Stimulated activated CD8-positive, alpha-beta memory T cell treated with anti-CD3 and anti-CD28 coated beads, Interleukin-12 subunit alpha, Interleukin-12 subunit beta, amount 100 ng/mL, for 4 hours (primary cell): ENCODE measurements at places on chromosomes 7 and 10.

DNA sequence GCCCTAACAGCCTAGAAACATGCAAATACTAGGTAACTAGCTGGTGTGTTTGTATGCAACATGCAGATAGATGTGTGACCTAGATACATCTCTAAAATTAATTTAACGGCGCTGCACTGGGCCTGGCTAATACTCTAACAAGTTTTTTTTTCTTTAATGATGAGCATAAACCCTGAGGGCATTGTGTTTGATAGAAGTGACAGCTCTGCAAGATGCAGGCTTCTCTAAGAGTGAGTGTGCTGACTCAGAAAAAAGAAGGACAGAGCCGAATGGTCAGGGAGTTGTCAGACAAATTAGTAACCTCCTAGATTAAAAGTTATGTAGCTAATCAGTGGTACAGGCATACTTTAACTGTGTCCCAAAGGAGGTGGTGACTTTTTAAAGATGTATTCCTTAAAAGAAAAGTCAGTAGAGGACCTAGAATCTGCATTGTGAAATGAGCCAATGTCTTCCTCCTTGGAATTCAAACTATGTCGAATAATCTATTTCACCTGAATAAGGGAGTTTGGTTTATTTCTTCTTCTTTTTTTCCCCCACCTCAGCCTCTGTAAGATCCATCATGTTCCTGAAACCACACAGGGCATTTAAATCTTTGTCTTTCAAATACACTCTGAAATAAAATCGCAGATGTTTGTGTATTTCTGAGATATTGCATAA is 315.1 kb downstream of the GFRA1 start:
- no peak for DNase-seq

- DNase-seq: no peak
These were observed 57.1 kb upstream of the IGFBP3 start for GRCh38 chr7:45978010-45978681.

- DNase-seq: no peak
These were observed 69.4 kb downstream of the CAMK1D start for GRCh38 chr10:12418725-12419261.

DNA sequence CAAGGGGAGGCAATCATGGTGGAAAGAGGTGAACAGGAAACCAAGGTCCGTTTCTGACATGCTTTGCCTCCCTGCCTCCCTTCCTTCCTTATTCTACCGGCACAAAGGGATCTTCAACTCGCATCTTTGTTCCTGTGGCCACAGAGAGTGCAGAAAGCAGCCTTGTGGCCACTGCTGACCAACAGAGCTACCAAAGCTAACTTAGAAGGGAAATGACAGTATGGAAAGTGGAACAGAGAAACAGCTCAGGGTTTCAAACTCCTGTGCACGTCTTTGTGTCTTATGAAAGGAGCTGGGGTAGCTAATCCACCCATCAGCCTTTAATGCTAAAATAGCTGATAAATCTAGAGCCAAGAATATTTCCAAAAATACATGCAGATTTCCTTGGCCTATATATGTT is 588.0 kb downstream of the SORCS1 start:
- DNase-seq: no peak

- no peak for DNase-seq
These were observed 106.8 kb upstream of the FGL2 start for GRCh38 chr7:77306231-77307067.

DNA sequence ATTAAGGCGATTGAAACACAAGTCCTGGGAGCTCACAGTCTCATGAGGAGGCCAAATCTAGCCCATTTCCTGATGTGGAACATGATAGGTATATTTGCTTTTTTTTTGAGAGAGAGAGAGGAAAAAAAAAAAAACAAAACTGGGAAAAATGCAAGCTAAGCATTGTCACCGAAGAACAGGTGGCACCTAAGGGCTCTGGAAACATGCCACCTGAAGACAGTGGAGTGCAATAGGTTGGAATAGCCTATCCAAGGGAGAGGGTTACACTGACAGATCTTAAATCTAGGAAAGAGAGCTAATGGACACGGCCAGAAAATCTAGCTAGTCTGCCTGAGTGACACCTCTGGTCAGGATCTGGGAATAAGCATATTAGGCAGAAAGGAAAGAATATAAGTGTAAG is 110.2 kb downstream of the SRI start:
- no peak for DNase-seq

GRCh38 chr7:95549818-95550529 is 46.3 kb downstream of the PDK4 start:
- DNase-seq: no peak

GRCh38 chr7:81159402-81159801 is 240.6 kb upstream of the SEMA3C start:
- no peak for DNase-seq

- no peak for DNase-seq
These were observed 503 bp downstream of the CROT start for GRCh38 chr7:87345962-87346371.

GRCh38 chr10:19620811-19621210 is 195.4 kb upstream of the PLXDC2 start:
- DNase-seq: no peak

GRCh38 chr10:14144451-14144850 is 186.3 kb downstream of the FRMD4A start:
- DNase-seq: no peak

GRCh38 chr10:79221110-79222051 is 125.9 kb upstream of the PPIF start:
- no peak for DNase-seq

DNA sequence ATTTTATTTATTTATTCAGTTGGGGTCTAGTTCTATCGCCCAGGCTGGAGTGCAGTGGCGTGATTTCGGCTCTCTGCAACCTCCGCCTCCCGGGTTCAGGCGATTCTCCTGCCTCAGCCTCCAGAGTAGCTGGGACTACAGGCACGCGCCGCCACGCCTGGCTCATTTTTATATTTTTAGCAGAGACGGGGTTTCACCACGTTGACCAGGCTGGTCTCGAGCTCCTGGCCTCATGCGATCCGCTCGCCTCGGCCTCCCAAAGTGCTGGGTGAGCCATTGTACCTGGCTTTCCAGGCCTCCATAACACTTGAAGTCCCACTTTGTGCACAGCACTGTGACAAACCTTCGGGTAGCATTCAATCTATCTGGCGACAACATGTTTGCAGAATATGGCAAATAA is 1.0 kb upstream of the DCLRE1C start:
- DNase-seq: no peak

DNA sequence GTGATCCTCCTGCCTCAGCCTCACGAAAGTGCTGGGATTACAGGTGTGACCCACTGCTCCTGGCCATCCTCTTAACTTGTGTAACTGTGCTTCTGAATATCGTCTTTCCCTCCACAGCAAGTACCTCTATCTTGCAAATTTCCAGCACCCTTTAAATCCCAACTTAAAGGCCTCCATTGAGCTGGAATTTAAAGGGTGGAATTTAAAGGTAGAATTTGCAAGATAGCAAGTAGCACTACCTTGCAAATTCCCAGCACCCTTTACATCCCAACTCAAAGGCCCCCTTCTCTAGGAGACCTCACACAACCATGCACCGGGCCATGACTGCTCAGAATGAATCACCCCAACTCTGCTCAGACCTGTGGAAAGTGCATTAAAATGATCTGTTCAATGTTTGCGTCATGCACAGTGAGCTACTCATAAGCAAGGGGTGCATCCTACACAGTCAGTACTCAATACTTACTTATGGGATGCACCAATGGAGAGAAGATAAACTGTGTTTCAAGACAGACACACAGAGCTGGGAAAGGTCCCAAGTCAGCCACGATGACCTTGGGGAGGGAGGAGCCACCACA is 17.8 kb upstream of the SDK1 start:
- no peak for DNase-seq

DNA sequence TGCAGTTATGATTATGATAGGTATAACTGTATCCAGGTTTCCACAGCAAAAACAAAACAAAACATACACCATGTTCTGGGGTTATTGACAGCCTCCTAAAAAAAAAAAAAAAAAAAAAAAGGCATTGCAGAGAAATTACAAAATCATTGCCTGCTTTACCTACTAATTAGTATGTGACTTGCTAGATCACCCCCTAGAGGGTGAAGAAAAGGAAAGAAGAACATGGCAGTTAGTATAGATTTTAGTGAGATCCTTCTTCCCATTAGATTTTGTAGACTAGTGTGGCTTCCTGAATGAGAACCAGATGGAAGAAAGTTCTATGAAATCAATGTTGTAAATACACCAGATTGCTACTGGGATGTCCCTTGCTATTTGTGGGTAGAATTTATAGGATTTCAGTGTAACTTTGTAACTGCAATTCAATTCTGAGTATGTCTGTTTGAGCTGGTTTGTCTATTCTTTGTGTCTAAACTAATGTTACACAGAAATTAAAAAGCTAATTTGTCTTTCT is 24.0 kb upstream of the AGBL3 start:
- no peak for DNase-seq

DNA sequence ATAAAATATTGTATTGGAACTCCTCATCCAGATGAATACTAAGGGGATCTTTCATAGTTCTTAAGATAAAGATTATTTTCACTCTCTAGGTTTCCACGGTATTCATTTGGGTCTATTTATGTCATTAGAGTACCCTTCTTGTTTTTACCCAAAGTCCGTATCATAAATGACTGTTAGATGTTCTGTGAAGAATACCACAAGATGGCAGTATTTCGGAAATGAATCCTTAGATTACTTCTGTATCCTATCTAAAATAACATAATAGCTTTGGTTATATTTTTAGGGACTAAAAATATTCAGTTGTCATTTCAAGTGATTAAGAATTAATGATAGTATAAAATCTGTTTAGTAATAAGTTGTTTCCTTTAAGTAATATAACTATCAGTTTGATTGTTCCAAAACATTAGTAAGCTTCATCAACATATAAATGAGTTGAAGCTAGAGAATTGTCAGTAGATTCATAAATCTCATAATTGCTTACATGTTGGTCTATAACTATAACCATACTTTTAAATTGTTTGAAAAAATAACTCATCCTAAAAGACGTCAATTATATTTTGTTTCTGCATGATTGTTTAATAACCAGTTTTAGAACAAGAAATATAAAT is 337.5 kb upstream of the KCND2 start:
- DNase-seq: no peak

GRCh38 chr7:105773030-105773460 is 103.4 kb downstream of the ATXN7L1 start:
- no peak for DNase-seq

- DNase-seq: no peak
These were observed 661.1 kb downstream of the PCDH15 start for GRCh38 chr10:54139819-54140428.

GRCh38 chr10:101690461-101690860 is 4.5 kb downstream of the FBXW4 start:
- no peak for DNase-seq

GRCh38 chr10:113947184-113948041 is 93.0 kb downstream of the NHLRC2 start:
- DNase-seq: no peak

GRCh38 chr7:46015107-46015868 is 94.2 kb upstream of the IGFBP3 start:
- no peak for DNase-seq

GRCh38 chr10:45058992-45059561 is 58.4 kb downstream of the ZNF22 start:
- DNase-seq: no peak

DNA sequence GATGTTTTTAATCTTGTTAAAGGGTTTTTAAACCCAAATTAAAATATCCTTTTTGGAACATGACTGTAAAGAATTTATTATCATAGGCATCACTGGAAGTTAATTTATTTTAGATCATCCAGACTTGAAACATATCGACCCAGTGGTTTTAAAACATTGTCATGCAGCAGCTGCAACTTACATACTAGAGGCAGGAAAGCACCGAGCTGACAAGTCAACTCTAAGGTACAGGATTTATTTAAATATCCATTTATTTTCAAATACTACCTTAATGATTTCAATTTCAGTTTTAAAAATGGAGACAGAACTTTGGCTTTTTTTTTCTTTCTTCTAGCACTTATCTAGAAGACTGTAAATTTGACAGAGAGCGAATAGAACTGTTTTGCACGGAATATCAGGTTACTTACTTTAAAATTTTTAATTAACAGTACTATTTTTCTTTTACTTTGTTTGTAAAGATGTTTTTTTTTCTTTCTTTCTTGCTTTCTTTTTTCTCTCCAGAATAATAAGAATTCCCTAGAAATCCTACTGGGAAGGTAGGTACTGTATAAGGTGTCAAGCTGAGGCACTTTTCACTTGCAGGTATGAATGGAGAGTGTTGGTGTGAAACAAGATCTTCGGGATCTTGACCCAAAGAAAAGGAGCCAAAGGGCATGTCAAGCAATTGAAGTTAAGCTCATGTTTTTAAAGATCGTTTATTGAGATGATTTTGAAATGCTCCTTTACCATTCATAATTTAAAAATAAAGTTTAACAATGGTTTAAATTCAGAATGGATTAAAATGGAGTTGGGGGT is 1.8 kb downstream of the COMMD3 start:
- DNase-seq: no peak

- DNase-seq: no peak
These were observed 101.3 kb downstream of the KAT6B start for GRCh38 chr10:74927701-74928100.

- DNase-seq: no peak
These were observed 14.7 kb downstream of the FAM241B start for GRCh38 chr10:69644658-69645295.

GRCh38 chr10:62681211-62681940 is 123.1 kb upstream of the ADO start:
- peak; percentile 63 for DNase-seq

- no peak for DNase-seq
These were observed 23.1 kb upstream of the SDHAF3 start for GRCh38 chr7:97094284-97094930.

GRCh38 chr7:96212474-96212873 is 109.4 kb downstream of the SLC25A13 start:
- DNase-seq: no peak

GRCh38 chr10:43286076-43286805 is 19.4 kb upstream of the RASGEF1A start:
- no peak for DNase-seq

- DNase-seq: no peak
These were observed 321.3 kb downstream of the PTEN start for GRCh38 chr10:88184543-88185297.

DNA sequence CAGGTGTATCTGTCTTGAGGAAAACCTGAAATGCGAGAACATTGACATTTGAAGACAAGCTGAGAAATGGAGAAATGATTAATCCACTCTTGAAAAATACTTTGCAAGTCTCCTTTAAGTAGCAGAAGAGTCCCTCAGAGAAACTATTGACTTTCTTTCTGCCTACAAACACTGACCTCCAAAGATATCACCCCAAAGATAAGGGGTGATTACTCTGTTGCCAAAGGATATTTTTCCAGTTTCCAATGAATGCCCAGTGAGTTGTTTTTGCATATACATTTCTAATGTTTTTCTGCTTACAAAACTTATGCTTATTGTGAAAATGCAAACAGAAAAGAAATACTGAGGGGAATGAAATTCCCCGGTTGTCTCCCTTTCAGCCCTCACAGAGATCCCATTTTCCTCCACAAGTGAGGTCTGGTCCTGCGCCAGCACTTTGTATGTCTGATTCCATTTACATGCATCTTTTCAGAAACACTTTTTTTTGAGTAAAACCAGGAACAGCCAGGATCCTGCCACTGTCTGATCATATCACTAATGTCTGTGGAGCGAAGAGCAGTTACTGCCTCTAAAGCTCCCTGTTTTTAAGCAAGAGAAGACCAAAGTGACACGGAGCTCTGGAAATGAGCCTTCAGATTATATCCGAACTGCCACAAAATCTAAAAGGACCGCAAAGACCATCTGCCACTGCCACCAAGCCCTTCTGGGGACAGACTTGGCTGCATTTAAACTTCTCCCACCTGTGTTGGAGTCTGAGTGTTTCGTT is 82.9 kb upstream of the PDCD4 start:
- no peak for DNase-seq
